ENCODE measurements at places on chromosomes 2 and 18.

GRCh38 chr2:237915576-237915975, 51.2 kb upstream of the UBE2F start:
- no peak for DNase-seq

- no peak for DNase-seq
Measured at GRCh38 chr2:70062270-70062669, 25.0 kb upstream of the PCBP1 start.

- DNase-seq = no peak
Measured at GRCh38 chr2:105776560-105776928, 31.8 kb downstream of the NCK2 start.

- no peak for DNase-seq
Measured at GRCh38 chr2:17327649-17328048, 190.6 kb downstream of the RAD51AP2 start.

GRCh38 chr18:24593886-24594285, 133.4 kb downstream of the HRH4 start:
- DNase-seq = no peak

DNA sequence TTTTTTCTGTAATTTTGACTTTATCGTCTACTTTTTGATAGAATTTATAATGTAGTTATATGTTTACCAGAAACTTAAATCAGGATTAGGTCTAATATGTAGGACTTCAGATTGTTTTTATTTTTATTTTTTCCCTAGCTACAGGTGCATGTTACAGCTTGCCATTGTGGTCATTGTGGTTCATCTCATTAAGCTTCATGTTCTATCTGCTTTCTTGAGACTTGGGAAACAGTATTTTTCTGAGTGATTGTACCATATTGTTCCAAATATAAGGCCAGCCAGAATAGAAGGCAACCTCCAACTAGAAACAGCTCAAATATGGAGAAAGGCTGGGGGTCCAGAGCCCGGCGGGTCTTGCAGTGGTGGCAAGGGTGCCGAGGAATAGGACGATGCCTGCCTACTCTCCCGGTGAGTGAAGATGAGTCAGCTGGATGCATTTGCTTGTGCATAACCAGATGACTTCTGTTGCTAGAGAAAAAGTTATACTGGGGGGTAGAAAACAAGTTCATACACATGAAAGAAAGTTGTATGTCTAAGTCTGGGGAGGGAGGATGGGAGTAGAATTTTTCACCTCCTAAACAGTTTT, 188.4 kb downstream of the CCDC85A start:
- DNase-seq = no peak

- DNase-seq = no peak
Measured at GRCh38 chr2:85911814-85912692, 23.3 kb upstream of the ST3GAL5 start.

- no peak for DNase-seq
Measured at GRCh38 chr2:59034837-59035236, 793.7 kb upstream of the FANCL start.

GRCh38 chr2:231701456-231702373, 6.6 kb upstream of the PTMA start:
- DNase-seq = no peak

GRCh38 chr2:62305421-62306176, 109.7 kb downstream of the B3GNT2 start:
- peak; percentile 36 for DNase-seq

- no peak for DNase-seq
Measured at GRCh38 chr2:109646961-109647360, 32.8 kb downstream of the SOWAHC start.

DNA sequence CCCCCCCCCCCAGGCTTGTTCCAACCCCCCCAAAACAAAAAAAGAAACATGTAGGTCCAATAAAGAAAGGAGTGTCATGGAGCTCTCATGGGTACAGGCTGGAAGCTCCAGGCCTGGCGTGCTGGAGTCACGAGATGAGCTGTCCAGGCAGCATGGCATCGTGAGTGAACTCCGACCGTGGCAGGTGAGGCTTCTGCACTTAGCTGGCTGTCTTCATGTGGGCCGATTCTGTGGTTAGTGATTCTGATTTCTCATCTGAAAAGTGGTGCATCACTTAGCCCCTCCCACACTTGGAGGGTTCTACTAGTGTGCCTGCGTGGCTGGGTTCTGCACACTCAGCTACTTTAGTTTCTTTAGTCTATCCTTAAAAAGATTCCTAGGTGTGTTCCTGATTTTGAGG, 126.4 kb upstream of the MGAT5 start:
- DNase-seq = no peak

GRCh38 chr2:20578895-20579825, 71.7 kb downstream of the HS1BP3 start:
- no peak for DNase-seq

DNA sequence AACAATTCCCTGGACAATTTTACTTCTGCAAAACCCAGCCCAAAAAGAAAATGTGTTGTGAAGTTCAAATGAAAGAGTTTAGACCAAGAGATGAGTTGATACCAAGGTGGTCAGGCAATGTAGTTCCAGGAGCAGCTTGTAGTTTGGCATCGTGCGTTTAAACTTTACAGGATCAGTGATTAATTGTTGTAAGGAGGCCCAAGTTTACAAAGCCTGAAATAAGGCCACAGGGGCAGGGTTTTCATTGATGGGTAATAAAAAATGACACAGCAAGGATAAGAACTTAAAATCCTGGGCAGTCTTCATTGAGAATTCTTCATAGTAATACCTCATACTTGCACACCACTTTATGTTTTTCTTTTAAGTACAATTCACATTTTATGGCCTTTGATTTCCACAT, 463.9 kb upstream of the HNRNPA3 start:
- no peak for DNase-seq

DNA sequence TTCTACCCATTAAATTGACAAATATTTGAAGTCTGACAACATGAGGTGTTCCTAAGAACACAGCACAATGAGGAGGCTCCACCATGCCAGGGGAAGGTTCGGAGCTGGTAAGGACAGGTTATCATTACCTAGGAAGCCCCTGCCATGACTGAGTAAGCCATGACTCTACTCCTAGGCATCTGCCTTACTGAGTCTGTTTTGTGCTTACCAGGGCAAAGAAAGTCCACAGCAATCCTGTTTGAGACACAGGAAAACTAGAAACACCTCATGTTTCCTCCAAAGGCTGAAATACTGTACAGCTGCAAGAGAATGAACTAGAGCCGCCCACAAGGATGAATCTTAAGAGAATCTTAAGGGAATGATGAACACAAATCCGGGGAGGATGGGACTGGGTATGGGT, 11.6 kb downstream of the TGFBRAP1 start:
- no peak for DNase-seq

DNA sequence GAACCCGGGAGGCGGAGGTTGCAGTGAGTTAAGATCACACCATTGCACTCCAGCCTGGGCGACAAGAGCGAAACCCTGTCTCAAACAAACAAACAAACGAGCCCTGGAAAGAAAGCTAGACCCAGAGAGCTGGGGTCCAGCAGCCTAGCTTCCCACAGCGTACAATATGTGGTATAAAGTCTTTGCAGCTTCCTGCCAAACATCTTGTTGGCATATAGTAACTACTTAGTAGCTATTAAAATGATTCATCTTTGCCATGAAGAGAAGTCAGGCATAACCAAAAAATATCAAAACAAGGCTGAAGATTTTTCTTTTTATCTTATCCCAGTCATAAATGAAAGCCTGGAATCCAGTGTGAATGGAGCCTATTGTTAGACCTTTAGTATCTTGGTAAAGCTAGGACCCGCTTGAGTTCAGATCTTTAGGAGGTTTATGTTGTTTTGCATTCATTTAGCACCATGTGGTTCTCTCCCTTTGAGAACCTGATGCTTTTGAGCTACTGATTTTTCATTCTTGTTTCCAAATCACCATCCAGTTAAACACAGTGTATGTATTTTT, 139.7 kb upstream of the NOSTRIN start:
- DNase-seq = no peak

DNA sequence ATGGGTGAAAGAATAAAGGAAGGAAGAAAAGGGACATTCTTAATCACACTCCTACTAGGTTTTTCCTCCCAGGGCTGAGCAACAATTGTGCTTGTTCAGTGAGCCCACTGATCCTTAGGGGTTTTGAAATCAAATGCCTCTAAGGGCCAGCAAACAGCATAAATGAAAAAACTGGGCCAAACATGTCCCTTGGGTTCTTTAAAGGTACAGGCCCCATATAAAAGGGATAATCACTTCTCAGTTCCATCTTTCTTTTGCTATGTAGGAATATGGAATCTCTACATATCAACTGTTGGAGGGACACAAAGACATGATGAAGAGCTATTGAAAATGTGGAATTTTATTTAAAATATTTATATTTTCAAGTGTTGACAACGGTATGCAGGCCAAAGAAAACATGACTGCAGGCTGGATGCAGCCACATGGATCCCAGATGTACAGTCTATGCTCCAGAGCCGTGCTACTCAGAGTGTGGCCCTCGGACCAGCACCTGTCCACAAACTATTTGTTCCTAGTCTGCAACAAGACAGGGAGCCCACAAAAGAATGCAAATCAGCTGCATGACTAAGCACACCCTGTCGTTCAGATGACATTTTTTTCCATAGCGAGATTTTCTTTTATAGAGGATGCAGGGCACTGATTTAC, 110.0 kb downstream of the CDH20 start:
- DNase-seq = no peak

DNA sequence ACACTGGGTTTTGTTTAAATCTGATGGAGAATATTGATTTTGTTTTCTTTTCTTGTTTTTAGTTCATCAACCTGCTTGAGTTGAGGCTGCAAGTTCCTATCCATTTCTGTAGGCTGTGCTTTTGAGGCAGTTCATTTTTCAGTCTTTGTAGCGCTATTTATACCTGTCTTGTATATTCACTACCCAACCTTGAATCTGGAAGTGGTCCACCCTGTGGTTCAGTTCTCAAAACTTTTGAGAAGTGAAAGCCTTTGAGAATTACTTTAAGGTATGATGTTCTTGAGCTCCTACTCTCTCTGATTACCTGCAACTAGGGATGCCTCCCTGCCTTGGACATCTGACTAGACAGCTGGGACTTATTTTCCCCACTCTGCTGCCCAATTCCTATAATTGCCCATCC, 53.5 kb upstream of the KCNE4 start:
- no peak for DNase-seq

DNA sequence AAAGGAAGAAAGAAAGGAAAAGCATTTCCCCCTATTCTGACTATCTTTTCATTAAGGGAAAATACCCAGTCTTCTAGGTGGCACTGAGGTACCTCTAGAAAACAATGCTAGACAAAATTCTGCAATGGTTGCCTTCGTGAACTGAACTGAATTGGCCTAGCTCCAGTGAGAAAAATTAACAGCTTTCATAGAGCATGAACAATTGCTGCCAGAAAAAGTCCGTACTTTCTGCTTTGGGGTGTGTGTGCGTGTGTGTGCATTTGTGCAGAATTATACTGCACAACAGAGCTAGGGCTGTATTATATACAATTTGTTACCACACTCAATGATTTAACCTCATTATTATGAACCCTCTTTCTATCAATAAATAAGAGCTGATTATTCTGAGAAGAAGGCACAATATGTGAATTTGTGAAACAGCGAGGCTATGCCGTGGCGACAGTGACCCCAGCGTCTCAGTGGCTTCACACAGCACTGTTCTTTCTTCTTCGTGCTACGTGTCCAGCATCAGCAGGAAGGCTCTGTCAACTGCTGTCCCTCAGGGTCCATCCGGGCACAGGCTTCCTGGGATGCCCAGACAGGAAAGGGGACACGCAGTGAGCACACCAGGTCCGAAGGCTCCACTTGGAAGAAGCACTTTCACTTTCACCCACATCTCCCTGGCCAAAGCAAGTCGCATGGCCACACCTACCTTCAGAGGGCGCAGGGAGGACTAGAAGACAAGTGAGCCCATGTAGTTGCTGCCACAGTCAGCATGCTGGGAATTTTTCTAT, 47.5 kb downstream of the PTGR3 start:
- DNase-seq = no peak

DNA sequence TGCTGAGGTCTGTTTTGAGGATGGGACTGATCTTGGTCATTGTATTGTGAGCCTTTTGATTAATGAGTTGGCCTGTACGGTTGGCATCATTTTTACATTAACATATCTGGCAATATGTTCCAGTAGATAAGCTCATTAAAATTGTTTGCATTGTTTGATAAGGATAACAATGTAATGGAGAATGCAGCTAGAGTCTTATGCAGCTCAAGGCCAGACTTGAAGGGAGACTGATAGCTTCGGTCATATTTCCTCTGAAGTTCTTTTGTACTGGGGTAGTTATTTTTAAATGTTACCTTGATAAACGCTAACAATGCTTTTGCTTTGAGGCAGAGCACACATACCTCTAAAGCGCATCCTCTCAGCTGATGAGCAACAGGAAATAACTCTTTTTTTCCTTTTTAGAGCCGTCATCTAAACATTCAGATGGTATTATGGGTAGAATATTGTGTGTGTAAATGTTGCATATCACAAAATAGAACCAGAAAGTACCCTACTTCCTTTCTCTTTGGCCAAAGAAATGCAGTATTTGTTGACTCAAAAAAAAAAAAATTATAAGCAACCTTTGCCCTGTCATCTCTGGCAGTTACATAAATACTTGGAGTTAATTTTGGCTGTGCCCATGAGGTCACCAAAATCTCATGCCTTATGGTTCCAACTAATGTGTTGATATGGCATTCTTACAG, 1.3 kb downstream of the MAPRE2 start:
- DNase-seq = no peak

GRCh38 chr2:107337209-107337898, 451.4 kb upstream of the ST6GAL2 start:
- DNase-seq = no peak

DNA sequence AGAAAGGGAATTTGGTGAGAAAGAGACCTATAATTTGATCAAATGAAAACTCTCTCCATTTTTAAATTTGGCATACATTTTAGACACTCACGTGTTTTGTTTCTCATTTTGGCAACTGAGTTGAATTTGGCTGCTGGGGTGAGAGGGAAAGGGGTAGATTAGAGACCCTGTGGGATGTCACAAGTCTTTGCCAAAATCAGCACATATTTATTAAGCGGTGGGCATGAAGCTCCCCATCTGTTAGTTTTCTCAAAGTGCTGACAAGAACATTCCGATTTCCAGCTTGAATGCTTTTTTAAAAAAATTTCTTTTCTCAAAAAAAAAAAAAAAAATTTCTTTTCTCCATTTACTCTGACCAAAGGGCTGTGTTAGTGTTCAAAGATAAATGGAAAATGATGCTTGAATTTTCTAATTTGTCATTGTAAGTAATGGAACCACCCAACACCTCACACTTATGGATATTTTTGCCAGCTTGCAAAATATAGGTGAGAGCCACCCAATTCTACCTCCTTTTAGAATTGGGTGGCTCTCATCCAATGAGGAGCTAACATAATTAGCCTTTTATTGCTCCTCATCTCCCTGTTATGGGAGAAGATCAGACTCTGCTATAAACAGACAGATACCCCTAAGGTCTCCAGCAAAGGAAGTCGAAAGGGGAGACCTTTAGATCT, 222.9 kb upstream of the FN1 start:
- DNase-seq = no peak

DNA sequence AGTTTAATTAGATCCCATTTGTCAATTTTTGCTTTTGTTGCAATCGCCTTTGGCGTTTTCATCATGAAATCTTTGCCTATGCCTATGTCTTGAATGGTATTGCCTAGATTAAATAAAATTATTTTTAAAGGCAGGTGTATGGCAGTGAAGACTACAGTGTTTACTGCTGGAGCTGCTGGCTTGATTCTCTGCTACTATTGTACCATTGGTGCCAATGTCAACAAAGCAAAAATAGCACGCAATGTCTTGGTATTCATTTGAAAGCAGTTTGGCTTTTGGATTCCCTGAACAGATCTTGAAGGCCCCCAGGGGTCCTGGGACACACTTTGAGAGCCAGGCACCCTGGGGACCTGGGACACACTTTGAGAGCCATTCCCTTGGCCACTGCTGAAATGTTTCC, 125.4 kb upstream of the ACKR3 start:
- no peak for DNase-seq
